ENCODE measurements at places on chromosomes 13 and 19.

- no peak for DNase-seq
These were observed 11.1 kb downstream of the TTYH1 start for GRCh38 chr19:54426291-54426931.

DNA sequence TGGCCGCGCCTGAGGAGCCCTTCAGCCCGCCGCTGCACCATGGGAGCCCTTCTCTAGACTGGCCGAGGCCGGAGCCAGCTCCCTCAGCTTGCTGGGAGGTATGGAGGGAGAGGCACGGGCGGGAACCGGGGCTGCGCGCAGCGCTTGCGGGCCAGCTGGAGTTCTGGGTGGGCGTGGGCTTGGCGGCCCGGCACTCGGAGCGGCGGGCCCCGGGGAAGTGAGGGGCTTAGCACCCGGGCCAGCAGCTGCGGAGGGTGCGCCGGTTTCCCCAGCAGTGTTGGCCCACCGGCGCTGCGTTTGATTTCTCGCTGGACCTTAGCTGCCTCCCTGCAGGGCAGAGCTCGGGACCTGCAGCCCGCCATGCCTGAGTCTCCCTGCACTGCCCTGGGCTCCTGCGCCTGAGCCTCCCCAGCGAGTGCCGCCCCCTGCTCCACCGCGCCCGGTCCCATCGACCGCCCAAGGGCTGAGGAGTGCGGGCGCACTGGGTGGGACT, 1890.0 kb upstream of the PCDH20 start:
- no peak for DNase-seq

DNA sequence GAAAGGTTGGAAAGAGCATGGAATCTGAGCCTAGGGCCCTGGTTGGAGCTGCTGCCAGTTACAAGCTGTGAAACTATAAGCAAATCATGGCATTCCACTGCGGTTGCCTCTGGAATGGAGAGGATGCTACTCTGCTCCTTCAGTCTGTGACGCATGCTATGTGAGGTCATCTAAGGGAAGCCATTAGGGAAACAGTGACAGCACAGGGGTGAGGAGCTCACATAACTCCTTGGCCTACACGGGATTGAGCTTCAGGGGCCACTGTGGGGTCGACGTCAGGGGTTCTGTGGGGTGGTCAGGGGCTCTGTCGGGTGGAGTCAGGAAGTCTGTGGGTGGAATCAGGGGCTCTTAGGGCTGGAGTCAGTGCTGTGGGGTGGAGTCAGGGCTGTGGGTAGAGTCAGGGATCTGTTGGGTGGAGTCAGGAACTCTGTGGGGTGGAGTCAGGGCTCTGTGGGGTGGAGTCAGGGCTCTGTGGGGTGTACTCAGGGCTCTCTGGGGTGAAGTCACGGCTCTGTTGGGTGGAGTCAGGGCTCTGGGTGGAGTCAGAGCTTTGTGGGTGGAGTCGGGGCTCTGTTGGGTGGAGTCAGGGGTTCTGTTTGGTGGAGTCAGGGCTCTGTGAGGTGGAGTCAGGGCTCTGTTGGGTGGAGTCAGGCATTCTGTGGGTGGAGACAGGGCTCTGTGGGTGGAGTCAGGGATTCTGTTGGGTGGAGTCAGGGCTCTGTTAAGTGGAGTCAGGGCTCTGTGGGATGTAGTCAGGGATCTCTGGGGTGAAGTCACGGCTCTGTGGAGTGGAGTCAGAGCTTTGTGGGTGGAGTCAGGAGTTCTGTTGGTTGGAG, 35.8 kb upstream of the MEDAG start:
- DNase-seq, result peak; percentile 2

- DNase-seq, result no peak
These were observed 13.0 kb downstream of the RBM26 start for GRCh38 chr13:79392882-79393563.

DNA sequence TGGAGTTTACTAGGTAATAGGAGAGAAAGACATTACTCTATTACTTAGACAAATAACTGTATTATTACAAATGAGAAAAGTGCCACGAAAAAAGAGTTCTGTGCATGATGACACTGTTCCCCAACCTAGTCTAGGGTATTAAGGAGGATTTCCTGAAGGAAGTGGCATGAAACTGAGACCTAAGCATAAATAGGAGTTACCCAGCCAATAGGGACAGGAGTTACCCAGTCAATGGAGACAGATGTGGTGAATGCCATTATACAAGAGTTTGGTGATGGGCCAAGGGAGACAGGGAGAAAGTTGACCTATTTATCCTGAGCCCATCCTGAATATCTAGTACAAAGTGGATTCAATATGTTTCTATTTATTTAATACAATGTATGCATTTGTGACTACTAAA, 65.4 kb downstream of the KL start:
- DNase-seq, result no peak

GRCh38 chr19:55303477-55303876, 19.7 kb downstream of the BRSK1 start:
- DNase-seq, result no peak

DNA sequence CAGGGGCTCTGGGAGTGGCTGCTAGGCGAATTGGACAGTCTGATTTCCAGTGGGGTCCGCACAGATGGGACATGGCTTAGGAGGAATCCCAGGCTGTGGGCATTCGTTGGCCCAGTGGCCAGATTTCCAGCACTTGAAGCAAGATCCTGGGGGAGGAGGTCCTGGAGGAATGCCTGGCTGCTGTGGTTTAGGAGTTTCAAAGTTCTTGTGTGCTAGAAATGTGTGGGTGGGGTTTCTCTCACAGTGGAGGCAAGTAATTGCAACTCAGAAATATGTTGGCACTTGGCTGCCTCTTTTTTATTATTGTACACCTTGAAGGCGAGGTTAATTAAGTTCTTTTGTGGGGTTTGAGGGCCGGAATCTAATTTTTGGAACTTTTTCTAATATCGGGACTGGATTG, 17.1 kb downstream of the IGFL3 start:
- DNase-seq, result no peak

DNA sequence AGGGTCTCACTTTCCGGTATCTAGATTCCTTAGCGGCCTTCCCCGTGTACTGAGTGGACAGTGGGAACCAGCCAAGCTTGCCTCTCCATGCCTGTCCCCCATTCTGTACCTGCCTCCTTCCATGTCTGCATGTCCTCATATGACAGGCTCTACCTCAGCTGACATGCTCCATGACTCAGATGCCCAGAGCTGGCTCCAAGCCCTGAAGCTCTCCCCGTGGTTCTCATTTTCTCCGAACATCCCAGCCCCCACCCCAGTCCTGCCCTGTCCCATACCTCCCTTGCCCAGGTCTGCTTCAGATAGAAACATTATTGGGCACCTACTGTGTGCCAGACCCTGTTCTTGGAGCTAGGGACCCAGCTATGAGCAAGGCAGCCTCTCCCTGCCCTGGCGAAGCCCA, 17.1 kb upstream of the SHFL start:
- no peak for DNase-seq

DNA sequence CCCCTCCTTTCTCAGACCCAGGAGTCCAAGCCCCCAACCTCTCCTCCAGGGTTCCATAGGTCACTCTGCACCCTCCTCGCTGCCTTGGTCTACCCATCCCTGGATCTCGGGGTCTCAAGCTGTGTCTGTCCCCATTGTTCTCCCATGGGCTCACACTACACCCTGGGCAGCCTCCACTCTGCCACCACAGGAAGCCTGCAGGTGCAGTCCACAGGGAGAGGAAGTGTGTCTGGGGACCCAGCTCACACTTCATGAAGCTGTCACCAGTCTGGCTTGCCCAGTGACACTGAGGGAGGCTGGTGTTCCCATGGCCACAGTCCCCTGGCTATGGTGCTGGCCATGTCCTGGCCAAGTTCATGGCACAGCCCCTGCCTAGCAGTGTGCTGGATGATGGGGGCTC, 5.3 kb downstream of the NECTIN2 start:
- no peak for DNase-seq

DNA sequence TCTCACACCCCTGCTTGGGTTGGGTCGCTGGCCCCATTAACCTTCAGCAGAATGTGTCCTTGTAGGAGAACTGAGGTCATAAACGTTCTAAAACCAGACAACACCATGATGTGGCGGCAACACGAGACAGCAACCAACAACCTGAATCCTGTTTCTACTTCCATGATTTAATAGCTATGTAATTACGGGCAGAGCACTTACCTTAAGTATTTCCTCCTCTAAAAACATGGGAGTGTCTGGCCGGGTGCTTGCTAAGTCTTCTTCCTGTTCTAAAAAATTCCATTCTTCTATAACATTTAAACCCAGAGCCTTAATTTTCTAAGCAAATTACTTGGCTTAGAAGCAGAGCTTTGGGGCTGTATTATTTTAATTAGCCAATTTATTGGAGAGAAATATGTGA, 33.5 kb upstream of the IRS2 start:
- DNase-seq, result peak; percentile 55

DNA sequence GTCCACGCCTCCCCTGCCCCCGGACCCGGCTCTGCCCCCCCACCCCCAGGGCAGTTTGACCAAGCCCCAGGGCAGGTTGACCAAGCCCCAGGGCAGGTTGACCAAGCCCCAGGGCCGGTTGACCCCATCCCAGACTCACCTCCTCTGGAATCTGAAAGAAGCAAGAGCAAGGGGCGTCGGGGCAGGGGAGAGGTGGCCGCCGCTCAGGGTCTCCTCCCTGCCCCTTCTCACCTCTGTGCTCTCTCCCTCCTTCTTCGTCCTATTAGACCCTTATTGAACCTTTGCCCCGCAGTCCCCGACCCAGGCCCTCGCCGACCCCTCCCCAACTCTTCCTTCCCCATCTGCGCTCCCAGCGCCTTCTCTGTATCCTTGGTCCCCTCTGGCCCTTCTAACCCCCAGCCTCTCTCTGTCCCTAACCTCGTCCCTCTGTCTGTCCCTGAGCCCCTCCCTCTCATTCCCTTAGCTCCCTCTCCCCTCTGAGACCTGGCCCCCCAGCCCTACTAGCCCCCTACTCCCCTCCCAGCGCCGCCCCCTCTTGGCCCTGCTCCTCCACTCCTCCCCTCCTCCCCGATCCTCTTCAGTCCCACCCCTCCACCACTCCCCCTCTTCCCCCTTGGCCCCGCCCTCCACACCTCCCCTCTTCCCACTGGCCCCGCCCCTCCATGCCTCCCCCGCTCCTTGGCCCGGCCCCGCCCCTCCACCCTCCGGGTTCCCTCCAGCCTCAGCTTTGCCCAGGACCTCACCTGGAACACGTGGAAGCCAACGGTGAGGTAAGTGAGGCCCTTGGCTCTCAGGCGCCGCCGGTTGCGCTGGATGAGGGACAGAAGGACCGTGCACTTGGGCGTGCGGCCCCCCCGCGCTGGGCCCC, 7.6 kb downstream of the CAPN12 start:
- DNase-seq, result no peak

- DNase-seq, result no peak
These were observed 1.3 kb upstream of the LENG1 start for GRCh38 chr19:54160854-54161253.

DNA sequence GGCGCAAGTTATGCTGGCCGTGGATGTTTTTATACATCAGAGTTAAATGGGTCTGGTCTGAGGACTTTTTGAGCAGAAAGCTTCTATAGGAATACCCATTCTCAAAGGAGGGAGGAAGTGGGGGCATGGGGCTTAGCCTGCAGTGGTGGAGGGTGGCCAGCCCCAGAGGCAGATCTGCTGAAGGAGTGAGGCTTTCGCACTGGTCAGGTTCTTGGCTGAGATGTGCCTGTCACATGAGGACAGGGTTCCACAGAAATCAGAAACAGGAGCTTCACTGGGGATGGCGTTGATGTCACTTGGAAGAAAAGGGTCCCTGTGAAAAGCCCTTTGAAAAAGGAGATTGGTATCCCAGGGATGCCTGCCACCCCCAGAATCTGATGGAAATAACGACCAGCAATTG, 100.7 kb upstream of the MCF2L start:
- no peak for DNase-seq

GRCh38 chr13:50419896-50420295, 404.7 kb downstream of the KCNRG start:
- DNase-seq, result no peak

- DNase-seq, result no peak
These were observed 2.6 kb downstream of the CAPN12 start for GRCh38 chr19:38741670-38742069.

GRCh38 chr19:38735257-38735686, 9.0 kb downstream of the CAPN12 start:
- no peak for DNase-seq

- DNase-seq, result no peak
These were observed 449.8 kb downstream of the PCDH17 start for GRCh38 chr13:58081301-58081820.

GRCh38 chr19:53908935-53909415, at the start of gene CACNG7:
CACNG7 (plus strand) TSS chr19:53909278; CDS start chr19:53912832, 3,554 bp downstream.
- no peak for DNase-seq

DNA sequence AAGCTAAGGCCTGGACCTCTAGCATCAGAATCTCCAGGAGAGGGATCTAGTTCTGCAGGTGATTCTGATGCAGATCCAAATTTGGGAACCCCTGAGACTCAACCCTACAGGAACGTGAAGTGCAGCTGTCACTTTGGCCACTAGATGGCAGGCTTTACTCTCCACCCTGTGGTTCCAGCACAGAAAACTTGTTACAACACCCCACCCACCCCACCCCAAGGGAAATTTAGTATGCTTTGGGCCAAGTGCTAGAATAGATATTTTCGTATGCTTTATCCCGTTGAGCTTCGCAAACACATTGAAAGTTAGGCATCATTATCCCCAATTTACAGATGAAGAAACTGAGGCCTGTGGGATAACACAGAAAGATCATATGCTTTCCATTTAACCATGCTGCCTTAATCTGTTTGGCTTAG, 232.0 kb downstream of the B3GLCT start:
- DNase-seq, result peak; percentile 3

DNA sequence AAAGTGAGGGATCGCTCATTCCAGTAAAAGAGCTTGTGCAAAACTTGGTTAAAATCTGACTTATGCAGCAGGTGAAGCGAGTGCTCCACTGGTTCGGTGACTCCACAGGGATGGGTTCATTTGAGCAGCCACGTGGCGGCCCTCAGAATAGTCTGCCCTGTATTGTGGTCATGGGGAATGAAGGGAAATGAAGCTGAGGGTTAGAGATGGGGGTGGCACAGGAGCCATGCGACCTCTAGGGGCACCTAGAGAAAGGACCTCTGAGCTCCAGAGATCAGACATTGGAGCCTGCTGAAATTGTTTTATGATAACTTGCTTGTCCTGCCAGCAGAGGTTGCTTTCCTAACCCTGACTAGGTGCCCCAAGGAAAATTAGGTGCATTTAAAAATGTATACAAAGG, 26.6 kb downstream of the CBY2 start:
- no peak for DNase-seq

DNA sequence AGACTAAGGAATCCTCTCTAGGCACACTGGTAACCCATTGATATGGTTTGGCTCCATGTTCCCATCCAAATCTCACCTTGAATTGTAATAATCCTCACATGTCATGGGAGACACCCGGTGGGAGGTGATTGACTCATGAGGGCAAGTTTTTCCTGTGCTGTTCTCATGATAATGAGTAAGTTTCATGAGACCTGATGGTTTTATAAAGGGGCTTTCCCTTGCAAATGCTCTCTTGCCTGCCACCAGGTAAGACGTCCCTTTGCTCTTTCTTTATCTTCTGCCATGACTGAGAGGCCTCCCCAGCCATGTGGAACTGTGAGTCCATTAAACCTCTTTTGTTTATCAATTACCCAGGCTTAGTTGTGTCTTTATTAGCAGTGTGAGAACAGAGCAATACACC, 81.4 kb upstream of the GPC6 start:
- no peak for DNase-seq

- DNase-seq, result no peak
These were observed 594 bp downstream of the ZNF146 start for GRCh38 chr19:36215276-36216123.

GRCh38 chr13:20264271-20265018, 32.3 kb upstream of the GJB6 start:
- DNase-seq, result no peak

GRCh38 chr13:51534041-51534817, 50.0 kb upstream of the WDFY2 start:
- no peak for DNase-seq

GRCh38 chr19:371501-372168, 27.0 kb upstream of the MIER2 start:
- no peak for DNase-seq
